ENCODE measurements at places on chromosomes 1 and 21. TPM values are rescaled to one million over a fixed set of nuclear protein-coding genes. Genes with fewer than 3 reads are reported as not detected.

Gene TIAM1
- 19.1 TPM for total RNA-seq

Gene NVL
- 43.7 TPM for total RNA-seq

Gene DRAXIN
- 0.17 TPM for total RNA-seq

Gene CFAP74
- 4.7 TPM for total RNA-seq

Gene PGLYRP3
- total RNA-seq = not detected

Gene BCAR3
- 30.4 TPM for total RNA-seq

Gene PIGM
- total RNA-seq = 5.9 TPM

Gene CFAP107
- total RNA-seq = not detected

Gene LDLRAD1
- 0.46 TPM for total RNA-seq

Gene AGT
- total RNA-seq = not detected

Measured in upper lobe of left lung (tissue), 6 donors.